Daoy (cell line): ENCODE measurements at places on chromosomes 12 and 14. TPM values are rescaled to one million over a fixed set of nuclear protein-coding genes. Genes with fewer than 3 reads are reported as not detected.

The LRRC9 gene
- total RNA-seq: not detected in 2 replicates

The MGAT2 gene
- total RNA-seq: 73.3 and 86.8 TPM in 2 replicates

DNA sequence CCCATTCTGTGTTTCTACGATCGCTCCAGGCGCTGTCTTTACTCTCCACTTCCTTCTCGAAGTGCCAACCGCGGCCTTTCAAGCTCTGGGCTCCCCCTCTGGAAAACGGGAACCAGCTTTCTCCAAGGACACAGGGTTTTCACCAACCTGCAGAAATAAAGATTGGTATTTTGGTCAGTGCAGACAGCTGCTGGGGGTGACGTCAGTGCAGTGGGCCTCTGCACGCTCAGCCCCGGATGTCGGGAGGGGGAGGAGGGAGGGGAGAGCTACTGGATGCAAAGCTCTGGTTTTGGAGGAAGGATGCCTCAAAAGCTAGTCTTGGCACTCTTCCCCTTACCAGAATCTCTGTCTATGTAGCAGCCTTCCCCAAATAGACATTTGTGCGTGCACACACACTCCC, 19.9 kb downstream of the HRK start:
- DNase-seq: peak; percentile 84

- DNase-seq: no peak
Observed at GRCh38 chr14:81390696-81391095, 9.4 kb downstream of the STON2 start.

The BICDL1 gene
- total RNA-seq: 0.65 and 0.80 TPM in 2 replicates

- DNase-seq: peak; percentile 71
Observed at GRCh38 chr14:77124345-77125280, 17.0 kb downstream of the ZDHHC22 start.

The TEAD4 gene
- 18.4 and 27.3 TPM in 2 replicates for total RNA-seq

The LRP1-AS gene
- total RNA-seq: not detected in 2 replicates

GRCh38 chr12:1463073-1463905, 131.1 kb downstream of the FBXL14 start:
- no peak for DNase-seq

- DNase-seq: peak; percentile 28
Observed at GRCh38 chr12:16526693-16527092, 79.3 kb downstream of the LMO3 start.

GRCh38 chr12:131413006-131413405, 297.9 kb upstream of the SFSWAP start:
- DNase-seq: no peak

The TMEM121 gene
- 8.4 and 8.7 TPM in 2 replicates for total RNA-seq
